ENCODE measurements at places on chromosomes 5 and 9.
A peak's percentile ranks its signal among the peaks of the same experiment; 100 is the strongest.

GRCh38 chr5:114243281-114243971 is 118.4 kb upstream of the KCNN2 start:
- no peak for DNase-seq

- DNase-seq, result no peak
Measured at GRCh38 chr9:104895572-104895971, 32.4 kb downstream of the ABCA1 start.

DNA sequence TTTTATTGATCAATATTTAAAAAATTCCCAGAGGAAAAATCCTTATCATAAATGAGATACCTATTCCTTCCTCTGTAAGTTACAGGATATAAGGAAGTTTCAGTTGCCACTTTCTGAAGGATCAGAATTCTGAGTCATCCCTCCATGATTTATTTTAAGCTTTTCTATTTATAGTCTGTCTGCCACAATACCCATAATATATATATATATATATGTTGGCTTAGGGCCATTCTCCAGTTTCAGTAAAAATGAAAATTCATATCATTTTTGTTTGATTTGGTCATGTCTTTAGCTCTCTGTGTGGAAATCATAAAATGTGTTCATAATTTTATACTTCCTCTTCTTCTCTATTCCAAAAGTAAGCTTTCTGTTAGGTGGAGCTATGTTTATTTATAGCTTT is 215.8 kb upstream of the CYLC2 start:
- no peak for DNase-seq

DNA sequence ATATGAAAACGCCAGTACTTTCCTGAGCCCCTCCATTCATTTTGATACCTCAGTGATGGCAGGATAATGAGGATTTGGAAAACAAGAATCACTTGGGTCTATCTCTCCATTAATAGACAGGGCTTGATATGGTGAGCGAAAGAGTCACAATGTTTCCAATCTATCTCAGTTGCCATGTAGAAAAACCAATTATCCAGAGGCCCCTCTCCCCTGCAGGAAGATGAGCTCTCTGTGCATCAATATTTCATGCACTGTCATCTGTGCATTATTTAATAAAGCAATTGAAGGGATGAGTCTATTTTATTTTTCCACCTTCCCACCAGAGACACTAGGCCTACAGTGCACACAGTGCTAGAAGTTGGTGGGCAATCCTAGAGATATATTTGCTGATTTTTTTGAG is 326.9 kb downstream of the SPOCK1 start:
- no peak for DNase-seq

- DNase-seq, result no peak
Measured at GRCh38 chr9:137273611-137274320, 3.8 kb upstream of the TOR4A start.

- DNase-seq, result no peak
Measured at GRCh38 chr9:6460189-6460768, 47.3 kb downstream of the UHRF2 start.

- DNase-seq, result no peak
Measured at GRCh38 chr9:14455243-14455642, 141.3 kb upstream of the NFIB start.

GRCh38 chr5:55232271-55232984 is 980 bp downstream of the CCNO start:
- DNase-seq, result peak; percentile 62

- DNase-seq, result no peak
Measured at GRCh38 chr5:168808051-168808616, 229.0 kb upstream of the PANK3 start.

DNA sequence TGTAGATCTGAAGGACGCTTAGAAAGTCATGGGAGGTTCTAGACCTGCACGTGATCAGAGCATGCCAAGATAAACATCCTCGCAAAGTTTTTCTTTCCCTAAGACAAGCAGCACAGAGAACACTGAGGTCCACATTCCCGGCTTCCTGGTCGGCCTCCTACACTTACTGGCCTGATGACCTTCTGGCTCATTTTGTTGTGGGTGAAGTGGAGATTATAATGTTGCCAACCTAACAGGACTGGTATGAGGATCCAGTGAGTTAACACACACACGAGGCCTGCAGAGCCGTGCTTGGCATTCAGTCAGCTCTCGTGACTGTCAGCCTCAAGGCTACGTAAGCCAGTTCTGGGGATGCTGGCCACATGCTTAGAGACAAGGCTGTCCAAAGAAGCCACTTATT is 186.0 kb downstream of the TENT4A start:
- DNase-seq, result no peak

DNA sequence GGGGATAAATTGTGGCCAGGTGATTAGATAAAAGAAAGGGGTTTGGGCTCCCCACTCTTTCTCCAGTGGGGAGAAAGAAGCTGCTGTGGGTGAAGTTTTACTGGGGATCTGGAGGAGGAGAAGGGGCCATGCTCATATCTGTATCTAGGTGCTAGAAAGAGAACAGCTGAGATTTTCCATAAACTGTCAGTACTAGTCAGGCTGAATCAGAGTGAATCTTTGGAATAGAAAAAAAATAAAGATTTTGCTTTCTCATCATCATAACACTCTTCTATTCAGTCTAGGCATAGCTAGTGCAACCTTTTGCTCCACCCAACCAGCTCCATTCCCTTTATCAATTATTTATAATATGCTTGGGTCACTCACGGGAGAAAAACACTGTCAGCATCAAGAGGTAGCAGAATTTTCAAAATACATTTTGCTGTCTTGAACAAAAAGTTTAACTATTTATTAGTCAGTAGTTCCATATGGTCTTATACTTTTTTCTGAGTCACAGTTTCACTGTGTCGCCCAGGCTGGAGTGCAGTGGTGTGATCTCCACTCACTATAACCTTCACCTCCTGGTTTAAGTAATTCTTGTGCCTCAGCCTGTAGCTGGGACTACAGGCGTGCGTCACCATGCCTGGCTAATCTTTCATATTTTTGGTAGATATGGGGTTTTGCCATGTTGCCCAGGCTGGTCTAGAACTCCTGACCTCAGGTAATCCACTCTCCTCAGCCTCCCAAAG is 21.3 kb upstream of the ERMP1 start:
- DNase-seq, result no peak

Data from ELF-1 (cell line).